Amygdala (tissue), 56 donors: ENCODE measurements at places on chromosomes 4 and X.

DNA sequence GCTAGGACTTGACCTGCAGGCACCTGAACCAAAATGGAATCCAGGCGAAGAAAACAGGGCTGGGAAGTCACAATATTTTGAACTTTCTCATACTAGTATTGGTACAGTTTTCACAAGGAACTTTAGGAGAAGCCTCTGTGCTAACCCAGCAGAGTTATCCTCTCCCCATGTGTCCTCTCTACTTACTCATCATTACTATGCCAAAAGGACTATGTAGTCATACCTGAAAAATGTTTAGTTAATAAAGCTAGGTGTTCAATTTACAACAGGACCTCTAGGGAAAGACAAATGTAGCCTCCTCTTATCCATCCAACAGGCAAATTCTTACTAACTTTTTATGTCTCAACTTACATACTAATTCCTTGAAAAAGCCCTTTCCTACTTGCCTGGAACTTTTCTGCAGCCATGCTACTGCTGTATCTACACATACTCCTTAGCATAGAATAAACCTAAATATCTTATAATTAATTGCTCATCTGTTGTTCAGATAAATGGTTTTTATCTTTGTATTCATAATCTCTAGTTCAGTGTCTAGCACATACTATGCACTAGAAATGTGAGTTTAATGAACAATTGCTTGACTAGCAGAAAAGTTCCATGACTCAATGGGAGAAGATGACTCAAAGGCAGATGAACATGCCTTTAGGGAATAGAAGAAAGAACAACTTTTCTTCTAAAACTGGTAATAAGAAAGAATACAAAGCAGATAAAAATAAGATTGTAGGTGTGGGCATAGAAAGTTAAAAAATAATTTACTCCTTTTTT lies 215.5 kb upstream of the VEGFC start:
- DNase-seq = no peak

GRCh38 chrX:65874110-65874509 lies 165.8 kb downstream of the VSIG4 start:
- no peak for DNase-seq

DNA sequence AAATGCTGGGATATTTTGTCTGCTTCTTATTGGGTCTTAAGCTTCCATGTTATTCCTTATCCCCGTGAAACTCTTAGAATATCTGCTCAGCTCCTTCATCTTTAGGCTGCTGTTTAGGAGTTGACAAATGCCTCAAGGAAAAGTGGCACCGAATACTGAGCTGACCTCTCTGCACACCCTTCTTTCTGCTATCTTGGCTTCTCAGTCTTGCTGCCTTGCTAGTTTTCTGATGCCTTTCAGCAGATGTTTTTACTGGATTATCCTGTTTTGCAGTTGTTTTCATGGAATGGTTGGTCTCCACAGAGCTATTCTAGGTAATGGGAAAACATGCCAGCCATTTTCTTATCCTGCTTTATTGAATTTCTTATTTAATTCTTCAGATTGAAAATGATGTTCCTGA lies 86.3 kb downstream of the GYPE start:
- DNase-seq = no peak

- peak; percentile 67 for DNase-seq
Measured at GRCh38 chr4:2962614-2963174, 512 bp downstream of the NOP14 start.

- no peak for DNase-seq
Measured at GRCh38 chrX:3075959-3076358, 34.7 kb downstream of the ARSF start.

- no peak for DNase-seq
Measured at GRCh38 chrX:42077675-42078074, 154.3 kb upstream of the CASK start.

DNA sequence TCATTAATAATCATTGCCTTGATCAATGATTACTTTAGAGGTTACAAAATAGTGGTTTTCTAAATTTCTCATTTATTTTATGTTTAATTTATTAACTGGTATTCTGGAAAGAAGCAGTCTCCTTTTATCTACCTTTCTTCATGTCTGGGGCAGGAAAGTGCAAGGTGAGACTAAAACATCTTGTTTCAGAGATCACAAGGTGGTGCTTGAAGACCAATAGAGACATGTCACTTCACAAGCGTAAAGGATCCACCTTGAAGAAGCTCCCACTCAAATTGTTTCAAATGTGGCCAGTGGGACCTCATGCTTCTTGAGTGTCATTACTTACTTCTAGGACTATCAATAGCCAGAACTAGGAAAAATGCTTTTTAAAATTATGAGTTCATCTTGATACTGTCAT lies 1568.7 kb downstream of the RPA4 start:
- no peak for DNase-seq

DNA sequence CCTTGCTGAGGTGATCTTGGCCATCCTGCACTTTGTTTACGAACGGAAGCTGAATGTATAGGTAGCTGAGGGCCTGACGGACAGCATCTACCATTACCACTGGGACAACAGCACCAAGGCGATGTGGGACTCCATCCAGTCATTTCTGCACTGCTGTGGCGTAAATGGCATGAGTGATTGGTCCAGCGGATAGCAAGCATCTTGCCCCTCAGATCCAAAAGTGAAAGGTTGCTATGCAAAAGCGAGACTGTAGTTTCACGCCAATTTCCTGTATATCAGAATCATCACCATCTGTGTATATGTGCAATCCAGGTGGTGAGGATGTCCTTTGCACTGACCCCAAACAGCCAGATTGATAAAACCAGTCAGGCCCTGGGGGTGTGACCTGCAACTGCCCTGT lies 4.2 kb upstream of the PYURF start:
- no peak for DNase-seq

- no peak for DNase-seq
Measured at GRCh38 chr4:184423003-184423686, 51.2 kb downstream of the IRF2 start.

- peak; percentile 63 for DNase-seq
Measured at GRCh38 chrX:50813843-50814661, at the start of gene SHROOM4. TSS of gene SHROOM4 (minus strand) at chrX:50814194. CDS start at chrX:50814018, 176 bp downstream.

GRCh38 chr4:44025376-44026020 lies 423.1 kb downstream of the KCTD8 start:
- no peak for DNase-seq

DNA sequence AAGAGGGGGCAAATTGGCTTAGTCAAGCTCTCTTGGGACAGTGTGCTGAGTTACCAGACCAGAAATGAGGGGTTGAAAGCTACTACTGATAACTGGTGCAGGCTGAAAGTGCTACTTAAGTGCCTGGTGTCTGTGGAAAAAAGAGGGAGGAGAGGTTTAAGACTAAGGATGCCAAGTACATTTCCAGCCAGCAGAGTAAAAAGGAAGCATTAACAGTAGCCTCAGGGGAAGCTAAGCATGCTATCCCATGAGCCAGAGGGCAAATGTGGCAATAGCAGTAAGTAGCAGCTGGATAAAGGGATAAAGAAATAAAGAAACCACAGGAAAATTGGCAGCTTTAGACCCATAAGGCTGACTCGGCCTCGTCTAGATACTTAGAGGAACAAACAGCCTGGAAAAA lies 196.3 kb upstream of the MAB21L2 start:
- DNase-seq = no peak

- DNase-seq = no peak
Measured at GRCh38 chrX:8907688-8908087, 106.5 kb upstream of the FAM9A start.

DNA sequence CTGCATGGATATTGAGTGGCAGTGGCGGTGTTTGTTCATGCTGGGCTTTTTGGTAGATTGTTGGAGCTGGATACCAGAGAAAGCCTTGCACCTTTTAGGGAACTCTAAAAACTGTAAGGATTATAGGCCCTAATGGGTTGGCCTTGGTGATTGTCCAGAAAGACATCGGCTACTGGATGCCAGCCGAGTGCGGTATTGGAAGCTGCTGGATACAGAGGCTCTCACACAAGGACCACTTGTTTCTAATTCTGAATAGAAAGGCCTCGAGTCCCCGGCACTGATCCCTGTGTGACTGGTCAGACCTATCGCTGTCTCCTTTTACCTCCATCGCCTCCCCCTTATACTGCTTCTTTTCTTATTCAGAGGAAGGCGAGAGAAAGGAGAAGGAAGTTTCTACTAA lies 27.3 kb upstream of the SCOC start:
- DNase-seq = no peak

- DNase-seq = no peak
Measured at GRCh38 chrX:2185341-2186082, 315.3 kb downstream of the DHRSX start.

GRCh38 chr4:156633847-156634246 lies 337.8 kb downstream of the PDGFC start:
- no peak for DNase-seq

DNA sequence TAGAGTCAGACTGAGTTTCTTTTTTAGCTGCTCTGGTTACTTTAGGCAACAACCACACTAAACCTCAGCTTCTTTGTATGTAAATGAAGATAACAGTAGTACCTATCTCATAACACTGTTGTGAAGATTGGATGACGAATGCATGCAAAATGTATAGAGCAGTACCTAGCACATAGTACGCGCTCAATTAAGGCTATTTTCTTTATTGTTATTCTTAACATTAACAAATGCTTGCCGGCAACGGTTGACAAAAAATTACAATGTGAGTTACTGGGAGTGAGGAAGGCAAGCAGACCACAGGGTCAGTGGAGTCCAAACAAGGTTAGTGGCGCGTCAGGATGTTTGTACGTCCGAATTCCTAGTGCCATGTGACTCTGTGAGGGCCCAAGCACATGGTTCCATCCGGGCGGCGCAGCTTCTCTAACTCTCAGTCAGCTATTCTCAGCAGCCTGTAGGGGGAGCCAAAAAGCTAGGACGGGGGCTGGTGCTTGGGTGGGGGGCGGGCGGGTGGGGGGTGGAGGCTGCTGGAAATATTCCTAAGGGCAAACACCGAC lies 821 bp upstream of the NALF2 start:
- DNase-seq = peak; percentile 50

GRCh38 chr4:36168127-36168878 lies 76.0 kb downstream of the ARAP2 start:
- DNase-seq = no peak

DNA sequence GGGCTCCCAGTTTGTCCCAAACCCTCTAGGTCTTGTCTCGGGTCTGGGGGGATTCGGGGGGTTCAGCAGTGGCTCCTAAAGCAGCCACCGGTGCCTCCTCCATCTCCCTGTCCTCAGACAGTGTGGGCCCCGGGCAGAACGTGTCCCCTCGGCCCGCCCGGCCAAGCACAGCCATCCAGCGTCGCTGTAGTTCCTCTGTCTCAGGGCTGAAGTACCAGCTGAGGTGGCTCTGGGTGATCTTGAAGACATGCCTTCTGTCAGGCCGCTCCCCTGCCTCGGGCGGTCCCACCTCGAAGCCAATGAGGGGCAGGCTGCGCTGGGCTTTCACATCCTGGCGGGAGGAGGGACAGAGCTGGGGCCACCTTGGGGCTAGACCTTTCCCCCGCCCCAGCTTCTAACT lies 5.9 kb downstream of the TSR2 start:
- DNase-seq = no peak

GRCh38 chrX:109655502-109656201 lies 30.7 kb upstream of the KCNE5 start:
- no peak for DNase-seq

DNA sequence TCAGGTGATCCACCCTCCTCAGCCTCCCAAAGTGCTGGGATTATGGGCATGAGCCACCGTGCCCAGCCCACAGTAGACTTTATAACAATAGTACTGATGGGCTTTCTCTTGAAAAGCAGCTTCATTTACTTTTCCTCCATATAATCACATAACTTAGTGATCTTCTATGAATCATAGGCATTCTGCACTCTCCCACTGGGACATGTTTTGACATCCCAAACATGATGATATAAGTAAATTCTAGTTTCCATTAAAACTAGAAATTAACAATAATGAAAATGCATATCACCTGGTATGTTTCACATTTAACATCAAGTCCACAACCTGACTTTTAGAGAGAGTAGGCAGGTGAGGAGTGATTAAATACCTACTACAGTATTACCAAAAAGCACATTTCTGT lies 96.5 kb downstream of the CAMK2D start:
- DNase-seq = no peak
